Activated naive CD8-positive, alpha-beta T cell treated with anti-CD3 and anti-CD28 coated beads, Interleukin-2, amount 10 ng/mL, durations not matched to agents 7 days and 5 days (primary cell): ENCODE measurements at places on chromosomes 3 and 15. TPM values are rescaled to one million over a fixed set of nuclear protein-coding genes. Genes with fewer than 3 reads are reported as not detected.

- no peaks in the 10 kb centered on the region for H3K4me1 ChIP-seq
- H3K27ac ChIP-seq: no peak overlapping the region
These were observed 171.5 kb upstream of the NANOGP8 start for GRCh38 chr15:35256551-35256950.

MED12L gene
- total RNA-seq: 0.36 TPM

SLC6A20 gene
- not detected for total RNA-seq

DNA sequence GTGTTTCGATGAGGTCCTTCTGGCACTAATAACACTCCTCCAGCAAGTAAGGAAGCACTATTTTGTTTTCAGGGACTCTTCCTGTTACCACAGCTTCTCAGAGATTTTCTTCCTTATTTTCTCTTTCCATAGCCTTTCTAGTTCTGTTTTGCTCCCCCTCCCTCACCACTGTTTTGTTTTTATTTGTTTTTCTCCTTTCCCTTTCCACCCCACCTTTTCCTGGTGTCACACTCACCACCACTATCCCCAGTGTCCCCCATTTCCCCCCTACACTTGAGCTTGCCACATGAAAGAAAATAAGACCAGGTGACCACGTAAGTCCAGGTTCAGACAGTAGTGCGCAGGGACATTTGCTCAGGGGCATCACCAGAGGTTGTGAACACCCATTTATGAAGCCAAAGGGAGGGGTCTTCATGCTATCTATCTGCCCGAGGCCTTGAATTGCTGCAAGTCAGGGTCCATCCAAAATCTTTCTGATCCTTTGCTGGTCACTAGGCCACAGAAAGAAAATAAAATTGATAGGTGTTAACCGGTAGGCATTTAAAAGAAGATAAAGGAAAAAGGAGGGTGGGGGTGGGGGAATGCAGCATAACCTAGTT is 1.4 kb upstream of the RFTN1 start:
- H3K27ac ChIP-seq: peak overlapping the region; percentile 8
- peaks cover 4% of the 10 kb centered on the region for H3K36me3 ChIP-seq
- peak overlapping the region; percentile 84 for H3K4me3 ChIP-seq
- no peaks in the 10 kb centered on the region for H3K27me3 ChIP-seq
- H3K4me1 ChIP-seq: peaks cover 53% of the 10 kb centered on the region
- no peak for DNase-seq

CFAP20DC gene
- total RNA-seq: 1.4 TPM

GRCh38 chr3:150184426-150185071 is 213.9 kb upstream of the PFN2 start:
- no peak for DNase-seq
- H3K27me3 ChIP-seq: peaks cover 19% of the 10 kb centered on the region
- H3K27ac ChIP-seq: no peak overlapping the region
- no peaks in the 10 kb centered on the region for H3K36me3 ChIP-seq

GRCh38 chr15:89122505-89123180 is 34.4 kb downstream of the ABHD2 start:
- no peak for DNase-seq
- H3K27me3 ChIP-seq: no peaks in the 10 kb centered on the region
- no peak overlapping the region for H3K27ac ChIP-seq
- no peak overlapping the region for H3K4me3 ChIP-seq
- no peaks in the 10 kb centered on the region for H3K4me1 ChIP-seq
- peaks cover 22% of the 10 kb centered on the region for H3K36me3 ChIP-seq

- peaks cover 21% of the 10 kb centered on the region for H3K27me3 ChIP-seq
- DNase-seq: peak; percentile 30
- no peak overlapping the region for H3K4me3 ChIP-seq
- H3K4me1 ChIP-seq: no peaks in the 10 kb centered on the region
- no peaks in the 10 kb centered on the region for H3K36me3 ChIP-seq
- H3K27ac ChIP-seq: no peak overlapping the region
These were observed 178.1 kb downstream of the POTEB3 start for GRCh38 chr15:21261965-21262850.

CAMK2N2 gene
- total RNA-seq: not detected

FETUB gene
- not detected for total RNA-seq

- H3K4me1 ChIP-seq: no peaks in the 10 kb centered on the region
- H3K4me3 ChIP-seq: no peak overlapping the region
- no peaks in the 10 kb centered on the region for H3K36me3 ChIP-seq
- no peak for DNase-seq
- H3K27ac ChIP-seq: no peak overlapping the region
- peaks cover 3% of the 10 kb centered on the region for H3K27me3 ChIP-seq
These were observed 217.8 kb upstream of the ARHGEF26 start for GRCh38 chr3:153903430-153903829.

ARRDC4 gene
- total RNA-seq: 1.2 TPM

GRCh38 chr15:77048135-77048876 is 22.6 kb downstream of the TSPAN3 start:
- H3K4me3 ChIP-seq: no peak overlapping the region
- no peak overlapping the region for H3K27ac ChIP-seq
- no peaks in the 10 kb centered on the region for H3K27me3 ChIP-seq
- DNase-seq: no peak
- H3K36me3 ChIP-seq: peaks cover 62% of the 10 kb centered on the region
- peaks cover 7% of the 10 kb centered on the region for H3K4me1 ChIP-seq

GRCh38 chr3:35971686-35972085 is 332.4 kb downstream of the ARPP21 start:
- H3K36me3 ChIP-seq: no peaks in the 10 kb centered on the region
- no peaks in the 10 kb centered on the region for H3K4me1 ChIP-seq
- no peak overlapping the region for H3K27ac ChIP-seq
- H3K4me3 ChIP-seq: no peak overlapping the region
- no peak for DNase-seq

DNA sequence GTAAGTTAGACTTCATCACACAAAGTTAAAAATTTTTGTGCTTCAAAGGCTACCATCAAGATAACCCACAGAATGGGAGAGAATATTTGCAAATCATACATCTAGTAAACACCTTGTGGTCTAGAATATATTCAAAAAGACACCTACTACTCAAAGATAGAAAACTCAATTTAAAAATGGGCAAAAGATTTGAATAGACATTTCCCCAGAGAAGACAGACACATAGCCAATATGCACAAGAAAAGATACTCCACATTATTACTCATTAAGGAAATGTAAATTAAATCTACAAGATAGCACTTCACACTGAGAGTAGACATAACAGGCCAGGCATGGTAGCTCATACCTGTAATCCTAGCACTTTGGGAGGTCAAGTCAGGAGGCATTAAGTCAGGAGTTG is 87.8 kb upstream of the MANF start:
- no peak overlapping the region for H3K4me3 ChIP-seq
- H3K36me3 ChIP-seq: peaks cover 2% of the 10 kb centered on the region
- H3K4me1 ChIP-seq: no peaks in the 10 kb centered on the region
- H3K27ac ChIP-seq: no peak overlapping the region
- no peak for DNase-seq

- no peak for DNase-seq
- H3K27ac ChIP-seq: no peak overlapping the region
- H3K4me1 ChIP-seq: no peaks in the 10 kb centered on the region
These were observed 196.4 kb downstream of the CADPS start for GRCh38 chr3:62678841-62679240.

MRPL46 gene
- 29.2 TPM for total RNA-seq
